HFFc6 (cell line): ENCODE measurements at places on chromosomes 7 and 10. TPM values are rescaled to one million over a fixed set of nuclear protein-coding genes. Genes with fewer than 3 reads are reported as not detected.
A peak's percentile ranks its signal among the peaks of the same experiment; 100 is the strongest.

Gene AKR1C1
- total RNA-seq = 3.5 to 5.0 TPM (median 3.8 TPM) in 3 replicates

Gene FAM25C
- not detected in 3 replicates for total RNA-seq

Gene MRC1
- not detected in 3 replicates for total RNA-seq

Gene MAT1A
- total RNA-seq = not detected in 2 replicates

Gene SEC61A2
- total RNA-seq = 10.3 to 11.9 TPM (median 10.6 TPM) in 3 replicates

Gene SLC18A2
- not detected in 3 replicates for total RNA-seq

GRCh38 chr10:127774766-127775559 is 38.0 kb downstream of the FOXI2 start:
- no peak overlapping the region for H3K27ac ChIP-seq
- no peak for DNase-seq
- no peaks in the 10 kb centered on the region for H3K4me1 ChIP-seq

- peaks cover 1% of the 10 kb centered on the region for H3K27me3 ChIP-seq
- H3K27ac ChIP-seq = no peak overlapping the region
- peaks cover 62% of the 10 kb centered on the region for H3K4me1 ChIP-seq
- no peaks in the 10 kb centered on the region for H3K36me3 ChIP-seq
These were observed 162.9 kb downstream of the SH3PXD2A start for GRCh38 chr10:103692436-103692951.

- H3K4me1 ChIP-seq = peaks cover 27% of the 10 kb centered on the region
- peak within 1 kb of the TSS; percentile 90 for H3K4me3 ChIP-seq
- H3K36me3 ChIP-seq = no peaks in the 10 kb centered on the region
- DNase-seq = peak; percentile 46
These were observed at the start of gene DLG5 for GRCh38 chr10:77926566-77927401. DLG5 (minus strand) TSS chr10:77926755; CDS start chr10:77926520, 235 bp downstream.

GRCh38 chr7:121085922-121086321 is 97.4 kb downstream of the CPED1 start:
- no peaks in the 10 kb centered on the region for H3K27me3 ChIP-seq
- H3K27ac ChIP-seq = peak overlapping the region; percentile 92
- H3K4me1 ChIP-seq = peaks cover 90% of the 10 kb centered on the region

- H3K4me3 ChIP-seq = peak overlapping the region; percentile 46; the same call in 1 of the 2 replicates
- H3K4me1 ChIP-seq = peaks cover 42% of the 10 kb centered on the region
- H3K27ac ChIP-seq = peak overlapping the region; percentile 14; the same call in 1 of the 2 replicates
- DNase-seq = peak; percentile 39
- no peaks in the 10 kb centered on the region for H3K36me3 ChIP-seq
These were observed 255.8 kb downstream of the ABCA13 start for GRCh38 chr7:48426966-48427555.

GRCh38 chr10:17851611-17852010 is 42.5 kb downstream of the MRC1 start:
- H3K4me1 ChIP-seq = peaks cover 8% of the 10 kb centered on the region
- H3K36me3 ChIP-seq = no peaks in the 10 kb centered on the region
- no peak overlapping the region for H3K4me3 ChIP-seq

DNA sequence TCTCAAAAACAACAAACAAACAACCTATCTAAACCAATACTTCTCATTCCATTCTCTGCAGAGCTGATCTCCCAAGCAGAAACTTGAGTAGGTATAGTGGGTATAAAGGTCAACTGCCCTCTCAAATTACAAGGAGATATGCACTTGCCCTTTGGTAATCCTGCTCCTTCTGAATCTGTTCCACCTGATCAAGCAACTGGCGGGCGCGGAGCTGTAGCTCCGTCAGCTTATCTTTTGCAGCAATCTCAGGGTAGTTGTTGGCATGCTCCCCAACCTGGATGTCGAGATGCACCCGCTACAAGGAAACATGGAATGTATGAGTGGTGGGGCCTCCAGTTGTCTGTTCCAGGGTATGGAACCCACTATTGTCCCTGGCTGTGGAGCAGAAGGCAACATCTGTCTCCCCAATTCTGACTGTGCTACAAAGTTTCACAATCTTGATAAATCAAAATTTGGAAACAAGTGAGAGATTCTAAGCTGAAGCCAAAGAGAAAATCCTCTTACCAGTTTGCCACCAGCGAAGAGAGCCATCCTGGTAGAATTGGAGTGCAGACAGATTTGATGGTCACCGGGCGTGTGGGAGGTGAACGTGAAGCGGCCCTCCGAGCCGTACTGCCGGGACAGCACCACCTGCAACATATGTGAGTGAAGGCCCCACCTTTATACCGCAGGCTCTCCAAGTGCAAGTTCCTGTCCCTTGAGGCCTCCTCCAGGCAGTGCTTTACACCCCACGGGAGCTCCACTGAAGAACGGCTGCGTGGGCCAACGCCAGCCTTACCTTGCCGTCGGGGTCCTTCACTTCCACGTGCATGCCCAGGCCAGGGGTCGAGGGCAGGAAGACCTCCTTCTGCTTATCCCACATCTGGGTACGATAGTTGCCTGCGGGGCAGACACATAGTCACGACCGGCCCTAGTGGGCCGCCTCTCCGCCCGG is 819 bp downstream of the TMED4 start:
- H3K4me1 ChIP-seq = peaks cover 24% of the 10 kb centered on the region
- H3K27me3 ChIP-seq = no peaks in the 10 kb centered on the region; the same call in 1 of the 2 replicates
- peak overlapping the region; percentile 91 for H3K4me3 ChIP-seq
- H3K27ac ChIP-seq = peak overlapping the region; percentile 95

- DNase-seq = peak; percentile 24
- H3K27me3 ChIP-seq = peaks cover 6% of the 10 kb centered on the region
- peaks cover 30% of the 10 kb centered on the region for H3K4me1 ChIP-seq
These were observed 535 bp downstream of the BTRC start for GRCh38 chr10:101354328-101355071.

- peaks cover 45% of the 10 kb centered on the region for H3K4me1 ChIP-seq
- H3K36me3 ChIP-seq = peaks cover 6% of the 10 kb centered on the region
- peaks cover 2% of the 10 kb centered on the region; the same call in 1 of the 2 replicates for H3K27me3 ChIP-seq
- H3K27ac ChIP-seq = no peak overlapping the region
- no peak for DNase-seq
These were observed 201.0 kb upstream of the PTN start for GRCh38 chr7:137544453-137545058.

GRCh38 chr7:64101943-64102655 is 56.9 kb downstream of the ZNF727 start:
- no peak overlapping the region for H3K27ac ChIP-seq
- no peak for DNase-seq
- no peaks in the 10 kb centered on the region for H3K36me3 ChIP-seq

- H3K27me3 ChIP-seq = peaks cover 4% of the 10 kb centered on the region; the same call in 1 of the 2 replicates
- peak overlapping the region; percentile 81 for H3K4me3 ChIP-seq
- peak overlapping the region; percentile 91 for H3K27ac ChIP-seq
- H3K36me3 ChIP-seq = peaks cover 45% of the 10 kb centered on the region
- peaks cover 19% of the 10 kb centered on the region for H3K4me1 ChIP-seq
These were observed 26.7 kb downstream of the CREB3L2 start for GRCh38 chr7:137975221-137975620.

DNA sequence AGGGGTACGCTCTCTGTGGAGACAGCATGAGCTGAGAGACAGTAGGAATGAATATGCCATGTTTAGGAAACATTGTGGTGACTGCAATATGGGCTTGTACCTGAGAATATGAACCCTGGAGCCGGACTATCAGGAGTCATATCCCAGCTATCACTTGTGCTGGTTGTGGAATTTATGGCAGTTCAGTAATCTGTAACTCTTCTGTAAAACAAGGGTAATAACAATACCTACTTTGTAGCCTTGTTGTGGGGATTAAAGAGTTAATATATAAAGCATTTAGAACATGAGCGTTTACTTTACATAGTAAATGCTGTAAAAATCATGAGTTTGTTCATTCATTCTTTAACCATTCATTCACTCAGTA is 44.4 kb downstream of the EXOC6 start:
- peaks cover 2% of the 10 kb centered on the region; the same call in 1 of the 2 replicates for H3K36me3 ChIP-seq
- 0 out of 2 replicates have a peak overlapping the region, but pooled peaks have one; percentile 5 for H3K27ac ChIP-seq
- no peak for DNase-seq

GRCh38 chr10:63260103-63260859 is 127.2 kb downstream of the NRBF2 start:
- H3K4me3 ChIP-seq = no peak overlapping the region
- no peak overlapping the region; the same call in 1 of the 2 replicates for H3K27ac ChIP-seq
- peaks cover 11% of the 10 kb centered on the region for H3K36me3 ChIP-seq
- peaks cover 67% of the 10 kb centered on the region for H3K4me1 ChIP-seq
- DNase-seq = no peak

DNA sequence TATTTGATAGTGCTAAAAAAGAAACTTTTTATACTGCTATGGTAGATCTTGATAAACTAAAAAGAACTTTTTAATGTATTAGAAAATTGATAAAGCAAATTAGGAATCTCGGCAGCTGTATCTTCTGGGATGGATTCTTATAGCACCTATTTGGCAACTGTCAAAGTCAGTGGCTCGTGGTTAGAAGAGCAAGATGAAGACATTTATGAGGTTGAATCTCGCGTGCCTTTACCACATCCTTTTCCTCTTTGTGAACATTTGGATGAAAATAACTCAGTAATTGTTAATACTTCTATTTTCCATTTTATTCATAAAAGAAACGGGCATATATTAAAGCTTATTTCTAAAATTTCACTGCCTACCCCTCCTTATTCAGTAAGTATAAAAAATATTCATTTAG is 76.2 kb downstream of the CYP51A1 start:
- DNase-seq = no peak
- H3K27ac ChIP-seq = no peak overlapping the region
- H3K27me3 ChIP-seq = no peaks in the 10 kb centered on the region
- H3K36me3 ChIP-seq = no peaks in the 10 kb centered on the region

DNA sequence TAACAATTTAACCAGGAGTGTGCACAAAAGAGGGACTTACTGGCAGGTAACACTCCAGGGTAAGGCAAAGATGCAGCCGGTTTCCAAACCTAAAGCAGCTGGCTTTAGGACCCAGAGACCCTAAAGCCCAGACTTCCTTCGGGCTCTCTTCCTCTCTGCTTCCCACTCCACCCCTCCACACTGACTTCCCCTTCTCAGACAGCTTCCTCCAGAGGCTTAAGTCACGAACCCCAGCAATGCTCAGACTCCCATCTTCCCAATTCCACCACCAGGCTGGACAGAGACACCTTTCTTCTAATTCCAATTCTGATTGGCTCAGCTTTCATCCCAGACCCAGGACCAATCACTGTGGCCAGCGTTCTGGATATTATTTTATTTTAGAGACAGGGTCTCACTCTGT is 24.8 kb downstream of the STYXL1 start:
- peaks cover 8% of the 10 kb centered on the region for H3K36me3 ChIP-seq
- H3K4me1 ChIP-seq = no peaks in the 10 kb centered on the region
- peaks cover 1% of the 10 kb centered on the region; the same call in 1 of the 2 replicates for H3K27me3 ChIP-seq
- no peak overlapping the region for H3K27ac ChIP-seq
- no peak for DNase-seq

GRCh38 chr10:91582153-91582554 is 50.7 kb downstream of the PPP1R3C start:
- no peak for DNase-seq
- H3K36me3 ChIP-seq = peaks cover 5% of the 10 kb centered on the region
- no peak overlapping the region for H3K4me3 ChIP-seq

DNA sequence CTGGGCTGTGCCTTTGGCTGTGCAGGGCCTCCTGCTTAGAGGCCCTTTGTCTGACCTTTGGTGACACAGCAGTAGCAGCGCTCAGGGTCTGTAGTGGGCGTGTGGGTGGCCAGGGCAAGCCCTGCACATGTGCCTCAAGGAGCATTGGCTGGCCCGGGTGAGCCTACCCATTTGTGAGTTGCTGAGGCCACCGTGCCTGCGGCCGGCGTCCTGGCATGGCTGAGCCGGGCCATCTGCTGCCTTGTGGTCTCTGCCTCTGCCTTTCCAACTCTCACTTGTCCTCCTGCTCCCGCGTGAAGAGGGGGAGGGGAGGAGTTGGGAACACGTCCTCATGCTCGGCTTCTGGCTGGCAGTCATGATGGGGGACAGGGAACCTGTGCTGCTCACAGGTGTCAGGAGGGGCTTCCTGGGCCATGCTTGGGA is 9.2 kb upstream of the ORAI2 start:
- H3K27ac ChIP-seq = no peak overlapping the region
- no peaks in the 10 kb centered on the region for H3K4me1 ChIP-seq
- peaks cover 16% of the 10 kb centered on the region for H3K36me3 ChIP-seq
- no peak overlapping the region for H3K4me3 ChIP-seq
- H3K27me3 ChIP-seq = peaks cover 3% of the 10 kb centered on the region

DNA sequence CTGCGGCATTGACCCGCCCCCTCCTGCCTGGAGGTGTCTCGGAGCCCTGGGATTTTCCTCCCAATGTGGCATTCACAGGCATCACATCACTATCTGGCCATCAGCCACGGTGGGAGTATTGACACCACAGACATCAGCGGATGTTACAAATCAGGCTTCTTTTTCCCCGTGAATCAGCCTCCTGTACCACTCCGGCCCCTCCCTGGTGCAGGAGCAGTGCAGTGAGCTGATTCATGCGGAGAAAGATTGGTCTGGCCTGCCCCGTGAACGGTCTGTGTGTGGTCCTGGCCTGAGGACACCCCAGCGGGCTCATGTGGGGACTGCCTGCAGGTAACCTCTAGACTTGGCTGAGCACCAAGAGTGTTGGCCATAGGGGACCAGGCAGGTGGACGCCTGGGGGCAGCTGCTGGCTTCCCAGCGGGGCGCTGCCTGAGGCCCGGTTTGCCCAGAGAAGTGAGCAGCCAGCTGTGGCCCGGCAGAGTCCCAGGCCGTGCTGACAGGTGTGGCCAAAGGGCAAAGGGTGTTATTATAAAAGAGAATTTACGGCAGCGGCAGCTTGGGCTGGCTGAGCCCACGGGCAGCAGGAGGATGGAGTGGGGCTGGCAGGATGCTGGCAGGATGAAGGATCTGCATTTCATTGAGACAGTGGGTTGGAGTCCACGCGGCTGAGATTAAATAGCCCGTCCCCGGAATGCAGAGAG is 32.1 kb upstream of the GNA12 start:
- no peak overlapping the region for H3K4me3 ChIP-seq
- H3K36me3 ChIP-seq = no peaks in the 10 kb centered on the region
- DNase-seq = no peak
- peaks cover 26% of the 10 kb centered on the region for H3K4me1 ChIP-seq
- peaks cover 2% of the 10 kb centered on the region for H3K27me3 ChIP-seq

- no peak for DNase-seq
- peaks cover 6% of the 10 kb centered on the region for H3K27me3 ChIP-seq
- H3K27ac ChIP-seq = no peak overlapping the region
- no peaks in the 10 kb centered on the region for H3K36me3 ChIP-seq
- H3K4me3 ChIP-seq = no peak overlapping the region
- H3K4me1 ChIP-seq = peaks cover 8% of the 10 kb centered on the region; the same call in 1 of the 2 replicates
These were observed 149.4 kb downstream of the DNAJB6 start for GRCh38 chr7:157486007-157486755.
